ENCODE measurements at places on chromosomes 2 and 18.

DNA sequence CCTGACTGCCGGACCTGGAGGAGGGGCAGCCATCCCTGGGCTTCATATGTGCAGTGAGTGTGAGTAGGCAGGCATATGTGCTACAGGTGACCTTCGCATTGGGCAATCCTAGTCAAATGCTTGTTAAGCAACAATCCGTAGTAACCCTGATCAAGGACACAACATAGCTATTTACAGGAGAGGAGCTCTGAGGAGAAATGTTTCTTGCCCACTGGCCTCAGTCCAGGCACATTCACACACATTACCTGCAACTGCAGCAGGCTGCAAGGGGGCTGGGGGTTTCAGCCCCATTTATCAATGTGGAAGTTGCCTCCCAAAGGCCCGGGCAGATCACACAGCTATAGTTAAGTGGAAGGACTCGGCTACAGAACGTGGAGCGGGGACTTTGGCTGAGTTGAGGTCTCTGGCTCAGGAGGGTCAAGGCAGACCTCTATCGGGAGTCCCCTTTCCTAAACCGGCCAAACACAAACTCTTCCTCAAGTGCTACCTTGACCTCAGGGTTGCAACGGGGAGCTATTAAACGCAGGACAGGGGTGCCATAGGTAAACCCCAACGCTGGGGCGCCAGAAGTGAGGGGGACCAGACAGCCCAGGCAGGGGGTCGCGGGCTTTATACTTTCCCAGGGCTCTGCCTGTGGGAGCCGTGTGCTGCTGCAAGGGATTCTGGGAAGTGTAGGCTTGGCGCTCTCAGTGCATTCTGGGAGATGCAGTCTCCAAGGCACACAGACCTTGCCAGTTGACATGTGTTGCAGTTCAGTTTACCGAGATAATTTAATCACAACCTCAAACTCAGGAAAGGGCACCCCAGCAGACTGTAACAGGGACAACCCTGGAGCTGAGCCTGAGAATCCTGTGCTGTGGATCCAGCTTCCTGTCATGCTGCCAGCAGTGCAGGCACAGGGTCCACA, 9.4 kb downstream of the KHK start:
- DNase-seq = peak; percentile 58

GRCh38 chr2:75570948-75571729, 10.4 kb upstream of the EVA1A start:
- DNase-seq = peak; percentile 33

DNA sequence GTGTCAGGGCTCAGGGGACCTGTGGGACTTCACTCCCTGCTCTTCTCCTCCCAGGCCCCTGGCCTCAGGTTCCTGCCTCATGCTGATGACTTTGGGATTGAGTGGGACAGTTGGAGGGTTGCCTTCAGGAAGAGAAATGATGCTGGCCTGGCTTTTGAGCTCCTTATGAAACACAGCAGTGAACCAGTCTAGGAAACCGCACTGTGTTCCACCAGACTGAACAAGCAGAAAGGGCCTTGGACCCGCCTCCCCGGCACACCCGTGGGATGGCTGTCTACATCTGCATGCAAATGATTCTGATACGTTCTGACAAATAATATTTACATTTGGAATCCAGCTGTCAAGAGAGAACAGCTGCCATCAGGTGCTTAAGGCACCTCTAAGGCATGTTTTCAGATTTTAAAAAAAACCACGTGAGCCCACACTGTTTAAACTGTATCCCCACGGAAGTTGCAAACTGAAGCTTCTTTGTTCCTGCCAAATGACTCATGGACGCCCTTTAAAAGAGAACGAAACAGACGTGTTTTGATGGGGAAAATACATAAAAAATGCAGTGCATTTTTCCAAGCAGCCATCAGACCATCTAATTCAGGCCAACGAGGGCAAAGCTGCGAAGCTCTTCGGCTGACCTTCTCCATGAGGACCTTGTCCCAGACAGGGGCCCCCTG, 27.6 kb upstream of the ASAP2 start:
- peak; percentile 65 for DNase-seq

GRCh38 chr2:237665713-237666143, 38.3 kb downstream of the LRRFIP1 start:
- DNase-seq = no peak

- no peak for DNase-seq
Observed at GRCh38 chr18:26258711-26259110, 32.5 kb downstream of the TAF4B start.

GRCh38 chr2:13009027-13009642, 292.4 kb downstream of the TRIB2 start:
- peak; percentile 49 for DNase-seq

- DNase-seq = no peak
Observed at GRCh38 chr18:7821784-7822183, 254.7 kb downstream of the PTPRM start.

DNA sequence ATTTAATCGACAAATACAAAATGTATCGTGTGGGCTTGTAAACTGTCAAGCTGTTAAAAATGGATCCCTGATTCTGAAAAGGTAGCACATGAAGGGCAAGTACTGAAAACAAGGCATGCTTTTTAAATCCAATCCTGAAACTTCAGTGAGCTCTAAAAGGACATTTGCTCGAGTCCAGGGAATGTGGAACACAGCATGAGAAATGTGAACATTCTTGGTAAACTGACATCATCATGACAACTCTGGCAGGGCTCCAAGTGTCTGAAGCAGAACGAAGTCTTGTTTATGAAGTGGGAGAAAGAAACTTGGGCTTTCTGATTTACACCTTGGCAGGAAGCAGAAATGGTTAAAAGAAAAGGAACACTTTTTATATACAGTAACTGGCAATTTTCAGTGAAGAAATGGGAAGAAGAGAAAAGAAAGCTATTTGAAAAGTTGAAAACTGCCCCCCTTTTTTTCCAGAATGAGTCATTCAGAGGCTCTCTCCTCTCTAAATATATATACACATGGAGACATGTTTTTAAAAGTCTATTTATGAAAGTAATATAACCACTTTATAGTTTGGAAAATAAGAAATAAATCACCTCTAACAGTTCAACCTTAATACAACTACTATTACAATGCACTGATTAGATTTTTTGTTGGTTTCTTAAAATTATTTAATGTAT, 120.8 kb downstream of the GAREM1 start:
- peak; percentile 95 for DNase-seq

GRCh38 chr2:160372585-160372984, 121.0 kb downstream of the RBMS1 start:
- DNase-seq = peak; percentile 65

DNA sequence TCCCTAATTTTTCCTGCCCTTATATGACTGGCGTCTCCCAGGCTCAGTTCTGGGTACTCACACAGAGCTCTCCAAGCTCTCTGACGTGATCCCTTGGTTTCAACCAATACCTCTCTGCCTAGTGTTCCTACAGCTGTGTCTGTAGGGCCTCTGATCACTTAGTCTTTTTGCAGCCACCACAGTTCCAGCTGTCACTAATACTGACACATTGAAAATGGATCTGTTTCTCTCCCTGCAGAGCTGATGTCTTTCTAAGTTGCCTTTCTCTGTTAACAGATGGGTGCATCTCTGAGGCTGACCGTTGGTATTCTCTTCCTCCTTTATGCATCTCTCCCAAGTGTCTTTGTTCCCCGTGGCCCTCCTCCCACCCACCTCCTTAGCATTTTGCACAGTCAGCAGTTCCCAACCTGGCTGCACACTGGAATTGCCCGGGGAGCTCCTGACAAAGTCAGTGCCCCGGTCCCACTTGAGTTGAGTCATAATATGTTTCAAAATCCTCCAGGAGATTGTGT, 62.5 kb downstream of the CERS6 start:
- peak; percentile 49 for DNase-seq

DNA sequence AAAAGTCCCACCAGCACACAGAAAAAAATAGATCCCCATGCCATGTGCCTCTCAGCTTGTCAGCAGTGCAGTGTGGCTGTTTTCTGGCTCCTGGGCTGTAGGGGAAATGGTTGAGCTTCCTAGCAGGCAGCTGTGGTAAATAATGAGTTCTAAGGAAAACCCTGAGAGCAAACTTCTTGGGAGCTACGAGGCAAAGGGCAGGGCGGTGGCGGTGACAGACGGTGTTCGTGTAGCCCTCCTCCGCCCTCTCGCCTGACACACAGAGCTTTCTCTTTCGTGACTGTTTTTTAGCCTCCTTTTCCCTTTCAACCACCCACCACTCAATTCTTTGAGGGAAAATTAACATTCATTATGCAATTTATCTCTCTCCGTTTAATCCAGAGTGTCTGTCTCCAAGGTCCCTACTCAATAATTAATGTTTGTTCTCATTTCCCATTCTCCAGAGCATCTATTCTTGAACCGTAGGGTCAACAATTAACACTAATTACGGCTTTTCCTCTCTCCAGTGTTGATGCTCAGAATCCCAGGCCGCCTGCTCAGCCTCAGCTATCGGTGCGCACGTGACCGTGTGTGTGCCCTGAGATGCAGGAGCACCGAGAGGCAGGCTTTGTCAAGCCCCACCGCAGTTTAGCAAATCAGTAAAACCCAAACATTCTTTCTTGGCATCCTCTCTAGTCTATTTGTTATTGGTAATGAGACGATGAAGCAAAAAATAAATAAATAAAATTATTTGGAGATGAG, 50.1 kb downstream of the KIAA2012 start:
- DNase-seq = no peak

DNA sequence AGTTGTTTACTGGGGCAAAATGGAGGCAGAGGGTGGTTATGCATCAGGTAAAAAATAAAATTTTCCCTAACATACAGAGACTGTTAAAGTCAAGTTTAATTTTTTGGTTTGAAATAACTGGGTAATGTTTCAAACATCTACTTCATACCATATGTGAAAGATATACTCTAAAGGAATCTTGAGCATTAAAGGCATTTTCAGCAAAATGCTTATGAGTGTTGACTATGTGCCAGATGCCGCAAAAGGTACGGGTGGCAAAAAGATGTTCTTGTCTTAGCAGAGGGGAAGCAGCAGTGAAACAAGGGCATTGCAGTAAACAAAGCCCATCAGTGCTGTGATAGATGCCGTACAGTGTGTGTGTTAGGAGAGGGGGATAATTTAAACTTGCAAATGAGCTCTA, 263.1 kb upstream of the ID2 start:
- peak; percentile 97 for DNase-seq

GRCh38 chr2:188922191-188922590, 52.0 kb upstream of the COL3A1 start:
- no peak for DNase-seq

- no peak for DNase-seq
Observed at GRCh38 chr18:58101291-58101794, 57.3 kb downstream of the NEDD4L start.

- DNase-seq = no peak
Observed at GRCh38 chr18:52948868-52949444, 609.0 kb downstream of the DCC start.

DNA sequence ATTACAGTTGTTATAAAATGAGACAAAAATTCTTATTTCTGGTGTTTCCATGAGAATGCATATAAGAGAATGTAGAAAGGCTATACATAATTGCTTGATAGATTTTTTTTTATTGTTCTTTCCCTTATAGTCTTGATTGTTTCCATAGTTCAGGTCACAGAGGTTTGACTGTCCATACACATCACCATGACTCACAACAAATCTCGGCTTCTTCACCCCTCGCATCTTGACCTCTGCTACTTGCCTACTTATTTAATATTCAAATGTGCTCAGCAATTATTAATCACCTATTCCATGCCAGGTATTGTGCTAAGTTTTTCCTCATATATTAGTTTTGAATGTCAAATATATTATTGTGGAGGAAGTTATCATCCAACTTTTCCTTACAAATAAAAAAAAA, 789.6 kb downstream of the RNF144A start:
- DNase-seq = no peak

DNA sequence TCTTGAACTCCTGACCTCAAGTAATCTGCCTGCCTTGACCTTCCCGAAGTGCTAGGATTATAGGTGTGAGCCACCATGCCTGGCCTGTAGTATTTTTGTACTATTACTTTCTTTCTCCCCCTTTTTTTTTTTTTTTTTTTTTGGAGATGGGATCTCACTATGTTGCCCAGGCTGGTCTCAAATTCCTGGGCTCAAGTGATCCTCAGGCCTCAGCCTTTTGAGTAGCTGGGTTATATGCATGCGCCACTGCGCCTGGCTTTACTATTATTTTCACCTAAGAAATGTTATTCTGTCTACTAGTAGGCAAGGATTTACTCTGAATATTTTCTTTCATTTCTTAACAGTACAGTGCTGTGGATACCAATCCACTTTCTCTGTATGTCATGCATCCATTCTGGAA, 17.4 kb upstream of the ADGRF3 start:
- no peak for DNase-seq

GRCh38 chr2:69525261-69525660, 88.0 kb upstream of the NFU1 start:
- DNase-seq = no peak

DNA sequence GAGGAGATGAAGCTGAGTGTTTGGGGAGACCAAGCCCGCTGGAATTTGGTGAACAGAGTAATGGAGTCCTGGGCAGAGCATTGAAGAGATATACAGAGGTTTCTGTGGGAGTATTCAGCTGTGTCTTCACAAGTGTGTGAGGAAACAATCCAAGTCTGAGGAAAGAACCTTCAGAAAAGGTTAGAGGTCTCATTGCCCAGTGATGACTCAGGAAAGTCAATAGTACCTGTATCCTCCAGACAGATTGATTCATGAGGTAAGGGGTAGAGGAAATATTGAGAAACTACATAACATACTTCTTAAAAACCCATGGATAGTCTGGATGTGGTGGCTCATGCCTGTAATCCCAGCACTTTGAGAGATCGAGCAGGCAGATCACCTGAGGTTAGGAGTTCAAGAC, 392.3 kb downstream of the GALNT13 start:
- DNase-seq = no peak

- DNase-seq = no peak
Observed at GRCh38 chr18:25244170-25244569, 107.8 kb downstream of the ZNF521 start.

GRCh38 chr2:156565066-156565710, 129.0 kb downstream of the GPD2 start:
- DNase-seq = peak; percentile 94

GRCh38 chr2:231672617-231673347, 35.5 kb upstream of the PTMA start:
- DNase-seq = peak; percentile 67

DNA sequence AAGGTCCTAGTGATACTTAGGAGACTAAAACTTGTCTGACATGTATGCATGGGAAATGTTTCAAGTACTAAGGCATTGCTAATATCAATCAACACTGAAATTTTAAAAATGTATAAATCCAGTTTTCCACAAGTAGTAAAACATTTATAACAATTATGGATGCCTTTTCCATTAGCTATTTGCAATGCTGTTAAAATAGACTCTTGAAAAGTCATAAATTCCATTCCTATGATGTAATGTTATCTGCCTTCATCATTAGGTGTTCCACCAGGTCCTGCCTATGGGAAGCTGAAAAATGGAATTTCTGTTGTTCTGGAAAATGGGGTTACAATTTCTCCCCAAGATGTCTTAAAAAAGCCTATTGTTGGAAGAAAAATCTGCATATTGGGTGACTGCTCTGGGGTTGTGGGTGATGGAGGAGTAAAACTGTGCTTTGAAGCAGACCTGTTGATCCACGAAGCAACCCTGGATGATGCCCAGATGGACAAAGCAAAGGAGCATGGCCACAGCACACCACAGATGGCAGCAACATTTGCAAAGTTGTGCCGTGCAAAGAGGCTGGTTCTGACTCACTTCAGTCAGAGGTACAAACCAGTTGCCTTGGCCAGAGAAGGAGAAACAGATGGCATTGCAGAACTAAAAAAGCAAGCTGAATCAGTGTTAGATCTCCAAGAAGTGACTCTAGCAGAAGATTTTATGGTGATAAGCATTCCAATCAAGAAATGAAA, 18.7 kb downstream of the ELAC1 start:
- DNase-seq = peak; percentile 51

- DNase-seq = no peak
Observed at GRCh38 chr2:69693775-69694450, 48.0 kb upstream of the ANXA4 start.

GRCh38 chr2:64054161-64054915, 35.1 kb upstream of the VPS54 start:
- DNase-seq = no peak

Data from fibroblast of skin of abdomen (primary cell).